ENCODE measurements at places on chromosomes 13 and 19. TPM values are rescaled to one million over a fixed set of nuclear protein-coding genes. Genes with fewer than 3 reads are reported as not detected.
A peak's percentile ranks its signal among the peaks of the same experiment; 100 is the strongest.

Gene ZNF611
- total RNA-seq = 15.9 TPM

Gene MTUS2
- not detected for total RNA-seq

Gene TUBB4A
- total RNA-seq = 2.8 TPM

Gene DKKL1
- not detected for total RNA-seq

Gene TNNI3
- not detected for total RNA-seq

Gene NCAN
- not detected for total RNA-seq

Gene ZDHHC20
- total RNA-seq = 65.4 TPM

GRCh38 chr13:92255526-92255925 is 857.1 kb downstream of the GPC5 start:
- no peak for DNase-seq

GRCh38 chr13:46667687-46668281 is 114.8 kb downstream of the LRCH1 start:
- peak; percentile 80 for DNase-seq

DNA sequence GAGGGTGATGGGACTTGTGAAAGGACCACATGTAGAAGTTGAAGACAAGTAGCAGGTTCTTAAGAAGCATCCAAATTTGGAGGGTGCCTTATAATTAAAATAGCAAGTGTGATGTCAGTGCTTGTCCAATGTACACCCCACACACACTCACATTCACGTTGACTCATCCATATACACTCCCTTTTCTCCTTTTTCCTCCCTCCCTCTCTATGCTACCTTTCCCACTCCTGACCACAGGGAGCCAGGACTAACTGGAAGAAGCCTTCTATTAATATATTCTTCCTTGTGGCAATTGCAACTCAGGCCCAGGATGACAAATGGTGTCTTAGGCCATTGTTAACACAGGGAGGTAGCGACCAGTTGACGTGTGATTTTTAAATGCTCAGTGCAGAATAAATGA is 16.3 kb upstream of the GPR183 start:
- no peak for DNase-seq

DNA sequence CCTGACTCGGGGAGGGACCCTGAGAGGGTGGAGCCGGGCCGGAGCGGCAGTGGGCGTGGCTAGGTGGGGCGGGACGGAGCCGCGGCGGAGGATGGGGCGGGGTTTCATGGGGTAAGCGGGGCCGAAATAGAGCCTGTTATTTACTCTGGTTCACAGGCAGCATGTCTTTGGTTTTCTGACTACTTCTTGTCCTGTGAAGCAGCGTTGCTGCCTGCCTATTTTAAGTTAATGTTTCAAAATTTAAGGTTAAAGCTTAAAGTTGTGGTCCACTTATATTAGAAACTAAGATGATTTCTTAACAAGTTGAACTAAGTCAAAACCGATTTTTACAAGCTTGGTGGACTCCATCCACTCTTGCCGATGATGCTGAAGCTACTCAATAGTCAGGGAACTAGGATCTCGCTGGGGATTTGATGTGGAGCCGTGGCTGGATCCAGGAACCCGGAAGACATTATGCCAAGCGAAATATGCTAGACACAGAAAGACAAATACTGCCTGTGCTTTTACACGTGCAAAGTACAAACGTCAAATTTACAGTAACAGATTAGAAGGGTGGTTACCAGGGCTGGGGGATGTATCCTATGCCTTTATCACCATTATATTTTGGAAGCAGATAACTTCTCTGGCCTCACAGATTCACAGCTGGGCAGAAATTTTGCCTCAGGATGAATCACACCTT is 433 bp upstream of the ZNF616 start:
- peak; percentile 56 for DNase-seq

DNA sequence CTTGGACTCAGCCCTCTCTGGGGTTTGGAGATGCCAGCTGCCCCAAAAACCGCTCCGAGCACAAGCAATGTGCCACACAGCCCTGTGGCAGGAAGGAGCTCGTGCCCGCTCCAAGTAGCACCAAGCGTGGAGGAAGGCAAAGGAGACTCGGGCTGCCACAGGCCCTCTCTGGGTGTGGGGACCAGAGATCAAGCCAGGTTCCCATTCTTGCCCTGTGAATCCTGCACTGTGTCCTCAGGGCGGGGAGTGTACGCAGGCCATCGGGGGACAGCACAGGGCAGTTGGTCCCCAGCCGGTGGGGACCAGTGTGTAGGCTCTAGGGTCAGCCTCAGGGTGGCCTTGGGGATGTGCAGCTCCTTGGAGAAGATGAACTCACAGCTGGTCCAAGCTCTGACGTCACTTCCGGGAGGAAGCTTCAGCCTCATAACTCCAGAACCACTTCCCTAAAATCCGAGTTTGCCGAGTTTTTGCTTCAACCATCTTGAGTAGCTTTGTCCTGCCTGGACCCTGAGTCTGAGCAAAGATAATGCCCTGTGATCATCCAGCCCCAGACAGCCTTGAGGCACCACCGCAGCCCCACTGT is 9.3 kb upstream of the CPAMD8 start:
- no peak for DNase-seq

- DNase-seq = no peak
Observed at GRCh38 chr13:107427536-107427935, 787.8 kb downstream of the LIG4 start.

DNA sequence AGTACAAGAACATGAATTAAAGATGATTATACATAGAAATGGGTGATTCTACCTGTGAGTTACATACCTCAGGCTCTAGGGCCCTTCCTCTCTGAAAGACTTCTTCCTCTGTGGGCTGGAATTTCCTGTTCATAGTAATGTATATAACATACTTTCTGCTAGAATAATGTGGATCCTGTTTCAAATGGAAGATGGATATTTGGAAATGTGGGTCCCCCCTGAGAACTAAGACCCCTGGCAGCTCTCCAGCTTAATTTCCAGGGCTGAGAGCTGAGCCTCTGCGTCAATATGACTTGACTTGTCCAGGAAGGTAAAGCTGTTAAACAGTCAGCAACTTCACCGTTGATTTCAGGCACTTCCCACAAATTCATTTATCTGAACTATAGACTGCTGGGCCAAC is 296.3 kb downstream of the NALCN start:
- no peak for DNase-seq

DNA sequence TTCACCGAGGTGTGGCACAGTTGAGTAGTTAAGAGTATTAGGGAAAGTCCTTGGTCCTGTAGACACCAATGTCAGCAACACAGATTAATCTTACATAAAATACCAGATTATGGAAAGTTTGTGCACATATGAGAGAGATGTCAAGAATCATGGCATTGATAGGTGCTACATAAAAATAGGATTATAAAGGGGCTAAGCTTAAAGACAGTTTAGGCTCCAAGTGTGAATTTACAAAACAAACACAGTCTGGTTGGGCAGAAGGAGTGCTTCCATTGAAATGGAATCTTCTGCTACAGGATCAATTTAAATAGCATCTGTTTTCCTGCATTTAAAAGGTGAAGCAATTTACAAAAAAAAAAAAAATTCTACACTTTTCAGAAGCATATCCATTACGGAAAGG is 292.9 kb downstream of the DNAJC15 start:
- no peak for DNase-seq

GRCh38 chr13:110329798-110330461 is 22.8 kb downstream of the COL4A2 start:
- no peak for DNase-seq

DNA sequence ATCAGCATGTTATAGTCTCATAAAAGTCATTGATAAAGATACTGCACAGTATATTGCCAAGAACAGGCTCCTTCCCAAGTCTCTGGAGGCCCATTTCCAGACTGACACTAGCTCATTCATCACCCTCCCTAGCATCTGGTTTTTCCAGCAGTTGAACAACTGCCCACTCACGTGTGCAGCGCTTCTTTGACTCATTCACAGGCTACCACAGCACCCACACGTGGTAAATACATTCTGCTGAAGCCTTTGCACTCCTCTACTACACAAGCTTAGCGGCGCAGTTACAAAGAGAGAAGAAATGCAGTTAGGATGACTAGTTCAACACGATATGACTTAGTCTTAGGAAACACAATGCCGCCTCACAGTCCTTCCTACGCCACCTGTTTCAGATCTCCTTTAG is 87.7 kb downstream of the DOCK9 start:
- no peak for DNase-seq

DNA sequence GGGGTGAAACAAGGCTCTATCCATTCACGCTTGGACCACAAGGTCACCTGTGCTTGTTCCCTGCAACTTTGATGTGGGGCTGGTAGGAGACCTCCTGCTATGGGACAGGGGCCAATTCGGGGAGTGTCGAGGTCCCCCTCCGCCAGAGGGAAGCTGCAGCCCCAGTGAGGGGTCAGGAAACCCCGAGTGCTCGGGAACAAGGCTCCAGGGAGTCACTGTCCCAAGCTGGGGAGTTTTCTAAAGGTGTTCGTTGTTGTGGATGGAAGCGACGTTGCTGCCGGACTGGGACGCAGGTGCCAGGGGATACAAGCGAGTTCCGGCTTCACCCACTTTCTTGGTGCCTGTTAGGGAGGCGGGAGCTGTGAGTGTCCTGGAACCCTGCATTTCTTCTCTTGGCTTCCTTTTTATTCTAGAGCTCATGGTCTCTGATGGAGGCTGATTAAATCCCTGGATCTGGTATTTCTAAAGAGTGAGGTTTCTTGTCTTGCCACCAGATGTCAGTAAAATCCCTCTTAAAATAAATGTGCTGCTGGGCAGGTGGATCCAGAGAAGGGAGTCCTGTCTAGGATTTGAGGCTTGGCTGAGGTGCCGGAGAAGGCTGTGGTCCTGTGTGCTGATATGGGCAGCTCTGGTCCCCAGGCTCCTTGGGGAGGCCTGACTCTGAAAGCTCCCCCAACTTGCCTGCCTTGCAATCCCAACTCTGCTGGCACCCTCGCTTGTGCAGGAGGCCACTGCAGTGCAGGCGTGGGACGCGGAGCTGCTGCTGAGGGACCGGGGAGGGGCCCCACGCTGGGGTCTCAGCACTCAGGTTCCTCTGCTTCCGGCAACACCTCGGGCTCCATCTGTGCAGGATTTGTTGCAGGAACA is 153.9 kb downstream of the TEX29 start:
- DNase-seq = no peak

GRCh38 chr19:46614114-46614722 is 10.7 kb downstream of the PTGIR start:
- DNase-seq = peak; percentile 95

- DNase-seq = no peak
Observed at GRCh38 chr13:95509521-95510310, 42.8 kb upstream of the CLDN10 start.

- no peak for DNase-seq
Observed at GRCh38 chr19:47021536-47022139, 2.0 kb downstream of the NPAS1 start.
